ENCODE measurements at places on chromosomes 7 and 10. TPM values are rescaled to one million over a fixed set of nuclear protein-coding genes. Genes with fewer than 3 reads are reported as not detected.

GRCh38 chr7:142488036-142488633 lies 230.3 kb upstream of the PRSS58 start:
- H3K36me3 ChIP-seq, result no peaks in the 10 kb centered on the region
- DNase-seq, result no peak
- no peak overlapping the region for H3K27ac ChIP-seq
- H3K4me3 ChIP-seq, result no peak overlapping the region
- H3K27me3 ChIP-seq, result no peaks in the 10 kb centered on the region

Gene HIBADH
- 8.0 TPM for total RNA-seq

GRCh38 chr7:135383525-135384175 lies 126.3 kb downstream of the CNOT4 start:
- H3K4me3 ChIP-seq, result no peak overlapping the region
- H3K27me3 ChIP-seq, result no peaks in the 10 kb centered on the region
- no peak overlapping the region for H3K27ac ChIP-seq
- no peak for DNase-seq
- H3K36me3 ChIP-seq, result no peaks in the 10 kb centered on the region

DNA sequence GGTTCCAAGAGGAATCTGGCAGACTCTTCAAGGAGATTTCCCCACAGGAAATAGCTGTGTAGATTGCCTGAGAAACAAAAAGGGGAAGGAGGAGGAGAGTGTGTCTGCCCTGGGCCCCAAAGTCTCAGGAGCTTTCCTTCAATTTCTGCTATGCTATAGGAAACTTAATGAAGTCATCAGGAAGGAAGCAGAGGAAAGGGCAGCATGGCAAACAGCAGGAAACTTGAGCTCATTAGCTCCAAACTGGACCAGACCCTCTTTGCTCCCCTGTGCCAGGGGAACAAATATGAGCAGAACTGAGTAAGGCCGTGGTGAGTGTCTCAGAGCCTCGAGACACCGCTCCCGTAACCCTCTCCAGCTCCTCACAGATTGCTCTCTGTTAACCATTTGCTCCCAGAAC lies 4.8 kb upstream of the KCNIP2 start:
- no peak for DNase-seq
- no peak overlapping the region for H3K27ac ChIP-seq
- no peaks in the 10 kb centered on the region for H3K27me3 ChIP-seq
- H3K4me1 ChIP-seq, result peaks cover 21% of the 10 kb centered on the region

- no peak overlapping the region for H3K27ac ChIP-seq
- no peaks in the 10 kb centered on the region for H3K36me3 ChIP-seq
- no peak for DNase-seq
- no peaks in the 10 kb centered on the region for H3K27me3 ChIP-seq
Observed at GRCh38 chr7:132516042-132516840, 60.0 kb downstream of the PLXNA4 start.

DNA sequence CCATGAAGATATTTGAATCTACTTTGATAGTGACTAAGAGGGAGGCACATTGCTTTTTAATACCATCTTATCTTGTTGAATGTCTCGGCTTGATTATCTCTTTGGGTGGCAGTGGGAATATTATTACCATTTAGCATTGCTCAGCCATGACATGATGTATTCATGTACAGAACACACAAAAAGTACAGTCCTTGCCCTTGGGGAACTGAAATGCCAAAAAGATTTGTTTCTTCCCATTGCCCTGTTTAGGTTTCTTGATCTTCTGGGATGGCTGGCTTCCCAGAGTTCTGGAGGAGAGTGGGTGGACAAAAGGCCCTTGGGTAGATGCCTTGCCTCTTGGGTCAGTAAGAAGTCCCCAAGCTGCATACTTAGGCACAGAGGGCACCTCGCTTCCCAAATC lies 23.8 kb downstream of the SUFU start:
- no peaks in the 10 kb centered on the region for H3K27me3 ChIP-seq
- H3K4me3 ChIP-seq, result no peak overlapping the region
- H3K4me1 ChIP-seq, result no peaks in the 10 kb centered on the region
- no peaks in the 10 kb centered on the region for H3K36me3 ChIP-seq

- no peak overlapping the region for H3K4me3 ChIP-seq
- no peak overlapping the region for H3K27ac ChIP-seq
- no peak for DNase-seq
- H3K27me3 ChIP-seq, result peaks cover 9% of the 10 kb centered on the region
- no peaks in the 10 kb centered on the region for H3K36me3 ChIP-seq
Observed at GRCh38 chr7:108603656-108604306, 34.1 kb downstream of the DNAJB9 start.

GRCh38 chr7:90413185-90413528 lies 9.9 kb downstream of the CLDN12 start:
- H3K4me1 ChIP-seq, result peaks cover 4% of the 10 kb centered on the region
- no peak overlapping the region for H3K4me3 ChIP-seq
- no peaks in the 10 kb centered on the region for H3K27me3 ChIP-seq
- peaks cover 59% of the 10 kb centered on the region for H3K36me3 ChIP-seq

- no peak for DNase-seq
- no peaks in the 10 kb centered on the region for H3K27me3 ChIP-seq
- H3K36me3 ChIP-seq, result no peaks in the 10 kb centered on the region
- H3K27ac ChIP-seq, result no peak overlapping the region
Observed at GRCh38 chr7:30908681-30909080, 3.0 kb upstream of the AQP1 start.

GRCh38 chr10:71865561-71866041 lies 14.6 kb upstream of the PSAP start:
- H3K36me3 ChIP-seq, result no peaks in the 10 kb centered on the region
- DNase-seq, result no peak
- H3K4me3 ChIP-seq, result no peak overlapping the region
- no peaks in the 10 kb centered on the region for H3K27me3 ChIP-seq
- peaks cover 33% of the 10 kb centered on the region for H3K4me1 ChIP-seq

DNA sequence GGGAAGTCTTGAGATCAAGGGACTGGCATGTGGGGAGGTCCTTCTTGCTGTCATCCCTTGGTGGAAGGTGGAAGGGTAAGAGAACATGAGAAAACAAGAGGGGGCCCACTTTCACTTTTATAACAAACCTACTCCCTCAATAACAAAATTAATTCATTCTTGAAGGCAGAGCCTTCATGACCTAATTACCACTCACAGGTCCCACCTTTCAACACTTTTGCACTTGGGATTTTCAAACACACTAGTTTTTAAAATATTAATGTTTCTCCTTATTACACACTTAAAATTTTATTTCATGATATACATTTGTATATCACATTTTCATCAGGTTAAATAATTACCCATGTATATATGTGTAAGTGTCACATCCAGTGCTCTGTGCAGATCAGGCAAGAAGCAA lies 2.0 kb downstream of the ST7 start:
- H3K36me3 ChIP-seq, result no peaks in the 10 kb centered on the region
- DNase-seq, result no peak
- peak overlapping the region; percentile 89 for H3K4me3 ChIP-seq
- H3K4me1 ChIP-seq, result peaks cover 7% of the 10 kb centered on the region
- H3K27ac ChIP-seq, result no peak overlapping the region

DNA sequence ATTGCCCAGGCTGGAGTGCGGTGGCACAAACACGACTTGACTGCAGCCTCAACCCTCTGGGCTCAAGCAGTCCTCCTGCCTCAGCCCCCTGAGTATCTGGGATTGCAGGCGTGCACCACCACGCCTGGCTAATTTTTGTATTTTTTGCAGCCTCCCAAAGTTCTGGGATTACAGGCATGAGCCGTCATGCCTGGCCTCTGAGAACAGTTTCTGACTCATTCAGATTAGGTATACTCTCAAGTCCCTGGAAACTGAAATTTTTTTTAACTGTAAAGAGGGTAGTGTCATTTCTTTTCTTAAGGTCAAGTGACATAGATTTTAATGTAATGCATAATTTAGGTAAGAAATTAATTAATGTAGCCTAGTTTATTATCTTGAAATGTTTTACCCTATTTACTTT lies 104.7 kb downstream of the SEPTIN7 start:
- H3K36me3 ChIP-seq, result no peaks in the 10 kb centered on the region
- H3K27me3 ChIP-seq, result no peaks in the 10 kb centered on the region
- DNase-seq, result no peak
- H3K4me1 ChIP-seq, result peaks cover 19% of the 10 kb centered on the region
- H3K27ac ChIP-seq, result peak overlapping the region; percentile 16

DNA sequence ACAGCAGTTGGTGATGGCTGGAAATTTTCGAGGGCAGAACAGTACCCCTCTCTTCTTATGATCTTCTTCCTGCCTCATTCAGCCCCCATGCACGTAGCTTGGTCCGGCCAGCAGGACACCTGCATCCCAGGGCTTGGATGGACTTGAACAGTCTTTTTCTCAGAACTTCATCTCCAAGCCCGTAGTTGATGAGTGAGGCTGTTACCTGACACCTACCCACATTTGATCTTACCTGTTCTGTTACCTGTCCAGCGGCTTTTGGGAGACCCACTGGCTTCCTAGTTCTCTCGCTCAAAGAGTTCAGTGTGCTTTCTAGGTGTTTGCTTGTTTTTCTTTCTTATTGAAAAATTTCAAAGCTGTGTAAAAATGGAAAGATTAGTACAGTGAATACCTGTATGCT lies 212.2 kb downstream of the CUX1 start:
- H3K4me1 ChIP-seq, result no peaks in the 10 kb centered on the region
- H3K4me3 ChIP-seq, result no peak overlapping the region
- no peaks in the 10 kb centered on the region for H3K27me3 ChIP-seq
- DNase-seq, result no peak

GRCh38 chr7:50404392-50404791 lies 45.8 kb downstream of the FIGNL1 start:
- H3K27ac ChIP-seq, result no peak overlapping the region
- no peaks in the 10 kb centered on the region for H3K4me1 ChIP-seq
- H3K4me3 ChIP-seq, result no peak overlapping the region
- DNase-seq, result no peak
- no peaks in the 10 kb centered on the region for H3K36me3 ChIP-seq
- H3K27me3 ChIP-seq, result peaks cover 55% of the 10 kb centered on the region

- H3K36me3 ChIP-seq, result no peaks in the 10 kb centered on the region
- H3K27me3 ChIP-seq, result no peaks in the 10 kb centered on the region
- peak overlapping the region; percentile 43 for H3K27ac ChIP-seq
- peaks cover 11% of the 10 kb centered on the region for H3K4me1 ChIP-seq
- no peak for DNase-seq
Observed at GRCh38 chr10:5620223-5620721, 46.1 kb downstream of the ASB13 start.

- peak overlapping the region; percentile 91 for H3K27ac ChIP-seq
- no peaks in the 10 kb centered on the region for H3K27me3 ChIP-seq
- no peaks in the 10 kb centered on the region for H3K36me3 ChIP-seq
- H3K4me3 ChIP-seq, result peak overlapping the region; percentile 92
- H3K4me1 ChIP-seq, result peaks cover 56% of the 10 kb centered on the region
Observed at GRCh38 chr10:88881320-88881719, 1.3 kb downstream of the STAMBPL1 start.

DNA sequence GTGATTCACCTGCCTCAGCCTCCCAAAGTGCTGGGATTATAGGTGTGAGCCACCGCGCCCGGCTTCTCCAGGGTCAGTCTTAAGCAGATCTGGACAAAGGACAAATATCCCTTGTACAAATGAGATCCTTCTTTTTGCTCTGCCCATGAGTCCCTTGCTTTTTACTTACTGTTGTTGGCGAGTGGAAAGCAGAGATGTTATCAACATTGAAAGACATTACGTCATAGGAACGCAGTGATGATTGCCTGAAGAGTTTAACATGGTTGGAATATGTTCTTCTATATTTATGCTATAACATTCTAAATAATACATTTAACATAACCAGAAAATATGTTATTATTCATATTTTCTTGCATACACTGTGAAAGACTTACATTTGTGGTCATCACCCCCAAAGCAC lies 644.3 kb upstream of the LRRN3 start:
- no peaks in the 10 kb centered on the region for H3K36me3 ChIP-seq
- H3K27ac ChIP-seq, result no peak overlapping the region
- no peak for DNase-seq
- no peak overlapping the region for H3K4me3 ChIP-seq
- no peaks in the 10 kb centered on the region for H3K27me3 ChIP-seq
- no peaks in the 10 kb centered on the region for H3K4me1 ChIP-seq

- H3K36me3 ChIP-seq, result no peaks in the 10 kb centered on the region
- H3K27ac ChIP-seq, result no peak overlapping the region
- no peaks in the 10 kb centered on the region for H3K4me1 ChIP-seq
- no peaks in the 10 kb centered on the region for H3K27me3 ChIP-seq
Observed at GRCh38 chr7:156230576-156230975, 410.0 kb upstream of the RNF32 start.

- H3K27me3 ChIP-seq, result no peaks in the 10 kb centered on the region
- peaks cover 5% of the 10 kb centered on the region for H3K4me1 ChIP-seq
- DNase-seq, result no peak
- H3K27ac ChIP-seq, result no peak overlapping the region
- H3K36me3 ChIP-seq, result no peaks in the 10 kb centered on the region
Observed at GRCh38 chr10:10394933-10395658, 622.6 kb upstream of the CELF2 start.

All from esophagus squamous epithelium (tissue), 5 donors.